ENCODE measurements at places on chromosomes 12 and 14. TPM values are rescaled to one million over a fixed set of nuclear protein-coding genes. Genes with fewer than 3 reads are reported as not detected.

GRCh38 chr12:94699801-94700200 is 49.4 kb upstream of the TMCC3 start:
- DNase-seq, result no peak

DNA sequence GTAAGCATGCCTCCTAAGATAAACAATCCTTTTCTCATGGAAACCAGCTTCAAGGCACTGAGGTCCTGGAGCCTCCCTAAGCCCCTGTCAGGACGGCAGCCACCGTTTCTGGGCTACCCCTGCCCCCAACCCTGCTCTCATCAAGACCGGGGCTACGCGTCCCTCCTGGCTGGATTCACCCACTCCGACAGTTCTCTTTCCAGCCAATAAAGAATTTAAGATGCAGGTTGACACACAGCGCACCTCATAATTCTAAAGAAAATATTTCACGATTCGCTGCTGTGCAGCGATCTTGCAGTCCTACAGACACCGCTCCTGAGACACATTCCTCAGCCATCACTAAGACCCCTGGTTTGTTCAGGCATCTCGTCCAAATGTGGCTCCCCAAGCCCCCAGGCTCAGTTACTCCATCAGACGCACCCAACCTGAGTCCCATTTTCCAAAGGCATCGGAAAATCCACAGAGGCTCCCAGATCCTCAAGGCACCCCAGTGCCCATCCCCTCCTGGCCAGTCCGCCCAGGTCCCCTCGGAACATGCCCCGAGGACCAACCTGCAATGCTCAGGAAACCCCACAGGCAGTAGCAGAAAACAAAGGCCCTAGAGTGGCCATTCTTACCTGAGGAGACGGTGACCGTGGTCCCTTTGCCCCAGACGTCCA is 336.3 kb downstream of the TMEM121 start:
- DNase-seq, result no peak

- DNase-seq, result no peak
Observed at GRCh38 chr12:121560392-121561008, 20.3 kb downstream of the KDM2B start.

SERPINA12 gene
- total RNA-seq, result not detected

ATL1 gene
- 95.8 TPM for total RNA-seq

- DNase-seq, result no peak
Observed at GRCh38 chr12:16579041-16579440, 26.9 kb downstream of the LMO3 start.

DNA sequence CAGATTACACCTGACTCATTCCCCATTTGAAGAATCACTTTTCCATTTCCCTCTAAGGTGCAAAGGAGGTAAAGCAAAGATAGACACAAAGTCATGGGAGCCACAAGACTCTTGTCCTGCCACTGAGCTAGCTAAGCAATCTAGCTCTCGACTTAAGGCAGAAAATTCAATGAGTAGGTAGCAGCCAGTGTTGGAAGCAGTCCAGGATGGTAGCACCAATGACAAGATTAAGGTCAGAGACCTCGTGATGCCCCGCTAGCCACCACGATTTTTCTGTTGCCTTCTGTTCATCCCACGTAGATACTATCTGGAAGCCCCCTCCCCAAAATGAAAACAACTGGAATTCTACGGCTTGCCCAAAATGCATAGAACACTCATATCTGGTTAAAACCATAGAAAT is 1.4 kb downstream of the VAMP1 start:
- no peak for DNase-seq

GRCh38 chr14:102293781-102294180 is 11.2 kb downstream of the MOK start:
- no peak for DNase-seq

DNA sequence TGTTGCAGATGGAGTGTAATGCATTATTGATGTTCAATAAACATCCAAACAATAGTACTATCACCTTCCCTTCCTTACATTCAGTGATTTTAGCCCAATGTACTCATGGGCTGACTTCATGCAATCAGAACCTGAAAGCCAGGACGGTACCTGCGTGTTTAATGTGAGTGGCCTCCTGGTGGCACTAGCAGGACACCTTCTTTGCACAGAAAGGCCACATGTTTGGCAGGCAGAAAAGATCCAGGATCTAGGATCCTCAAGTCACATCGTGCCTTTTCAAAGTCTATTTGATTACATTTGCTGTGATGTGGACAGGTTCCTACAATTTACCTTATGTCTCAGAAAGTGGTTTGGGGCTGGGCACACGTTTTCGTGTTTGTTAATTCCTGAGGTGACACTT is 82.9 kb downstream of the NEDD1 start:
- no peak for DNase-seq

DNA sequence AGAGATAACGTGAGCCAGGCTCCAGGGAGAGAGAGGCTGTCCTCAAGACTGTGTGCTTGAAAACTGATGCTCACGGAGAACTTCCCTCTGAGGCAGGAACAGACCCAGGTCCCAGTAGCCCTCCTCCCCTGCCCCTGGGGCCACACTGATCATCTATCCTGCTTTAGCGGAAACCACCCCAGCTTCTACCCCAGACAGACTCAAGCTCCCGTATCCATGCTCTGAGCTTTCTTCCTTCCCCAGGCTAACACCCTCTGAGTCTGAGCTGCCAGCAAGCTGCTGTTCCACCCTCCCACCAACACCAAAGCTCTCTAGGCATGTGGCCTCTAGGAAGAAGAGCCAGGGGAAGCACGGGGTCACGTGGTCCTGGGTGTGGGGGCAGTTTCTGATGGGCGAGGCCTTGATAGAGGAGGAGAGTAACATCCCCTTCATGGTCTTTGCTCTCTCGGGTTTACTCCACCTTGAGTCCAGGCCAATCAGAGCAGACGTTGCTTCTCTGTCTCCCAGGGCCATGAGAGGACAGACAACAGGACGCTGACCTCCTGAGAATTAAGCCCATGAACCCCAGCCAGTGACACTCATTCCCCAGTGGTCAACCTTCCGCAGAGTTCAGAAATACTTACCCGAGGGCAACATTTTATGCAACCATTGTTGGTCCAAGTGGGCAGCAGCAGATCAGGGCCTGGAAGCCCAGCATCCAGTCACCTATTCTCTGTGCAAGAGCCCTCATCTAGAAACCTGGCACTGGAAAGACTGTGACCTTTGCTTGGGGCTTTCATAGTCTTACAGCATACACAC is 1.4 kb downstream of the PCK2 start:
- no peak for DNase-seq

- DNase-seq, result no peak
Observed at GRCh38 chr12:13154027-13154538, 42.4 kb upstream of the EMP1 start.

DNA sequence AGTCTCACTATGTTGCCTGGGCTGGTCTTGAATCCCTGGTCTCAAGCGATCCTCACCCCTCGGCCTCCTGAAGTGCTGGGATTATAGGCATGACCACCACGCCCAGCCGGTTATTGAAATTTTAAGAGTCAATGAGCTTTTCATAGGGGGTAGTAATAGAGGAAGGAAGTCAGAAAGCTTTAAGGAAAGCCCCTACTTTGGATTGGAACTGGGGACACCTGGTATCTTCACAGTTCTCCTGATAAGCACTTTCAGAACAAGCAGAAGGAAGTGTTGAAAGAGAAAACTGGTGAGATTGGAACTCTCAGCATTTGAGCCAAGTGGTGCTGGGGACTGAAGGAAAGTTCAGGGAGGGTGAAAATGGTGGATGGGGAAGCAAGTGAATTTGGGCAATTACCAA is 5.1 kb downstream of the SLC4A8 start:
- no peak for DNase-seq

- no peak for DNase-seq
Observed at GRCh38 chr12:57031789-57032188, 15.5 kb upstream of the TAC3 start.
